ENCODE measurements at places on chromosomes 12 and 14.

DNA sequence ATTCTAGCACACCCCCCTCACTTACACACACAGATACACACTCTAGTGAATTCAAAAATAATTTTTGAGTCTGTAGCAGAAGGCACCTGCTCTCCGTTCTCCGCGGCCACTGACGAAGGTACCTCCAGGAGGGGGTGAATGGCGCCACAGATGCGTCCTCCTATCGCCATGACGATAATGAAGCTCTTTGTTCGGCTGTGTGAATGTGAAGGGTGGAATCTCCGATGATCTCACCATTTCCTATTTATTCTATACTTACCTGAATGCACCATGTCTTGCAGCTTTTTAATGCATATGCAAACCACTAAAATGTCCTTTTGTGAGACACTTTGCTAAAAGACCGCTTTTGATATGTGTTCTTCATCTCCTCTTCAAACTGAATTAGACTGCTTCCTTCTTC, 162.7 kb downstream of the EGLN3 start:
- no peak for DNase-seq

- no peak for DNase-seq
Observed at GRCh38 chr12:14431975-14432374, 66.5 kb downstream of the ATF7IP start.

GRCh38 chr12:42482041-42482747, 107.4 kb downstream of the PRICKLE1 start:
- peak; percentile 56 for DNase-seq

GRCh38 chr14:24095271-24096068, 1.4 kb downstream of the PCK2 start:
- DNase-seq, result peak; percentile 44

- no peak for DNase-seq
Observed at GRCh38 chr14:73748858-73749357, 34.7 kb upstream of the PNMA1 start.

GRCh38 chr12:123131879-123132402, 18.9 kb downstream of the PITPNM2 start:
- DNase-seq, result no peak

- no peak for DNase-seq
Observed at GRCh38 chr12:109925185-109925840, 25.2 kb downstream of the TCHP start.

DNA sequence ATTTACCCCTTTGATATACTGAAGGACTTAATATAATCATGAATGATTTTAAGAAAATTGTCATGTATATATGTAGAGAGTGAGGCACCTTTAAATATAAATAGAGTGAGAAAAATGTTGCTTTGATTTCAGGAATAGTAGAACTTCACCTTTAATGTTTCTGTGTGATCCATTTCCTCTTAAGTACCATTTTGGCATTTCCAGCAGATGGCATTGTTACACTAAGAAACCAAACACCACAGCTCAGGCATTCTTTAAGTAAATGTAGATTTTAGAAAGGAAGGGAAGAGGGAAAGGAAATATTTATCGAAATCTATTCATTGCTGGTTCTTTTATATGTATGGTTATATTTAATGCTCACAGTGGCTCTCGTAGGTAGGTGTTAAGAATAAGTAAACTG, 556.7 kb upstream of the FBXO33 start:
- DNase-seq, result no peak

DNA sequence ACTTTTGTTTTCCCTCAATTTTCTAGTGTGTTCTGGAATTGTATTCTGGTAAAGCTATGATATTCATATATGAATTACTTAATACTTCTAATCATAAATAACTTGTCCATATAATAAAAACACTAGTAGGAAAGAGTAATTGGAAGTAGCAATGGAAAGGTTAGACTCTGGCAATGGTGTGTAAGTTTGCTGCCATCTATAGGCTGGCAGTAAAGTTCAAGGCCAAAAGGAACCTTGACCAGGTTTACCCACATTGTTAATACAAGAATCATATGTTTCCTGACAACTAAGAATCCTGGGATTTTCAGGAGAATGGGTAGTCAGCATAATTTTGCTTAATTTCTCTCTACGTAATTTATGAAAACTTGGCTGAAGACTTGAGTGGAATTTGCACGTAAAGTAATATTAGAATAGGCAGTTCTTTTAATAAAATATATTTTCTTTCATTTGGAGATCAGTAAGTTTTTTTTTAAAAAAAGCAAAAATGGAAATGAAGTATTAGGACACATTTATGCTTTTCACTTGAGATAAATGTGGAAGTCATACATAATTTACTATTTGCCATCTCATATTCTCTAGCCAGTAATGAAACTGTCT, 926.7 kb downstream of the GALC start:
- DNase-seq, result peak; percentile 4

GRCh38 chr12:52708010-52708409, 4.7 kb upstream of the KRT77 start:
- DNase-seq, result no peak

DNA sequence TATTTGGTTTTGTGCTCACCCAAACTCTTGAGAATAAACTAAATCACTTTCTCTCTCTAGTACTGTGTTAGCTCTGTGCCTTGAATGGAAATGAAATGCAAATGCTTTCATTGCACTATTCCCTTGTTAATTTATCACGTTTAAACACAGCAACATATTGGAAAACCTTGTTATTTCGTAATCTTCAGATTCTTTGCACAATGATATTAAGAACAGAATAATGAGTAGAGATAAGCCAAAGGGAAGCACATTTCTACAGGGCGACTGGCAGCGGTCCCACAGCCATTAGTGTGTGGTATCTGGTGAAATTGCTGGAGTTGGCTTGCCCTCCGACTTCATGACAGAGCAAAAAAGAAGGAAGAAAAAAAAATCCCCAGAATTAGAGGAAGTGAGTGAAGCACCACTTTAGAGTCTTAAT, 166.1 kb upstream of the E2F7 start:
- DNase-seq, result peak; percentile 55

GRCh38 chr14:92595267-92595666, 81.7 kb downstream of the RIN3 start:
- no peak for DNase-seq

GRCh38 chr14:23539248-23540140, 12.1 kb downstream of the ZFHX2 start:
- DNase-seq, result peak; percentile 28

DNA sequence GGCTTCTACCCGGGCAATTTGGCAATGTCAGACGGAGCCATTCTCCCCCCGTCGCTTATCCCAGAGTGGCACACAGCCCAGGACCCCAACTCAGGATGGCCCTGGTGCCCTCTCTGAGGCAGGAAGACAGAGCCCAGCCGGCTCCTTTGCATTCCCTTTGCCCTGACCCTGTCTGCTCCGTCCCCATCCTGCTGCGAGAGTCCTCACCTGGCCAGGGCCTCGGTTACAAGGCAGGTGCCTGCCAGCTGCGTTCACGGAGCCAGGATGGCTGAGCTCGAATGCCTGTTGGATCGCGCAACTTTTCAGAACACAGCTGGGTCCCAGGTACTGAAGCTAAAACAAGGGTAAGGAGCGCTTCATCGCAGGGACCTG, 18.6 kb downstream of the LRTM2 start:
- DNase-seq, result no peak

DNA sequence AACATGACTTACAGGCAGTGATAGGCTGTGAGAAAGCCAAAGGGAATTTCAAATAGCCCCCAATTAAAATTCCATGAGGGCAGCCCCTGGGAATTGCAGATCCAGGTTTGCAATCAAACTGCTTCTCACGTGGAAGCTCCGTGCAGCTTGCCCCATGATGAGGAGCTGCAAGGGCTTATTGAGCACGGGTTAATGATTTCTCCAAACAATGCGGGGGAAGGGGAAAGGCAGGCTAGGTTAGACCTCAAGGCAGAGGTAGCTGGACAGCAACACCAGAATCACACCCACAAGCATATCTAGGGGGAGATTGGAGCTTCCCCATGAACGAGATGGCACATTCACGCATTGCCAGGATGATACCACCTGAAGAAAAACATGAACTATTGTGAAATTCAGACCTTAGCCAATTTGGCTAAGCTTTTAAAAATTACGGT, 5.0 kb upstream of the DUSP6 start:
- DNase-seq, result no peak

DNA sequence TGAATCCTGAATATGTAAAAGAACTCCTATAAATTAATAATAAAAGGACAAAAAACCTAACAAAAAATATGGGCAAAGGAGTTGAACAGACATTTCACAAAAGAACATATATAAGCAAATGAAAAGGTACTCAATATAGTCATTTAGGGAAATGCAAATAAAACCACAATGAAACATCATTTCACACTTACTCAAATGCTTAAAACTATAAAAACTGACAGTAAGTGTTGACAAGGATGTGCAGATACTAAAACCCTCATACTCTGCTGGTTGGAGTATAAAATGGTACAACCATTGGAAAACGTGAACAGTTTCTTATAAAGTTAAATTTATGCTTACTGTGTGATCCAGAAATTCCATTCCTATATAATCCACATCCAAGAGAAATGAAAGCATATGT, 247.1 kb downstream of the GXYLT1 start:
- no peak for DNase-seq

GRCh38 chr12:84079626-84080025, 833.0 kb downstream of the SLC6A15 start:
- peak; percentile 13 for DNase-seq

DNA sequence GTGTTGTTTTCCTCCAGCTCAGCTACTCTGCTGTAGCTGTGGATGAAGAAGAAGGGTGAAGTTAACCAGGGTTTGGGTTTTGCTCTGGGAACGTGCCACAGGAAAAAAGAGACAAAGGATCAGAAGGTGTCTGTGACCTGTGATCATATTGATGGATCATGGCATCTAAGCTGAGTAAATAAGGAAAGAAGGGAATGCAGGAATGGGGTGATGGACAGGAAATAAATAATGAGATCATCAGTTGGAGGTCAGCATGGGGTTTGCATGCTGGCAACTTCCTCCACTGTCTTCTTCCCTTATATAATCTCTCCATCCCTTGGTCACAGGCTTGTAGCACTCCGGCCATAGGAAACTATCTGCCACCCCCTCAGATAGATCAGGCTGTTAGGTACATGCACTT, 430.3 kb upstream of the PDE3A start:
- no peak for DNase-seq

GRCh38 chr14:93803408-93804318, 15.4 kb upstream of the PRIMA1 start:
- no peak for DNase-seq

- DNase-seq, result no peak
Observed at GRCh38 chr12:95942101-95942523, 302 bp downstream of the CCDC38 start.

DNA sequence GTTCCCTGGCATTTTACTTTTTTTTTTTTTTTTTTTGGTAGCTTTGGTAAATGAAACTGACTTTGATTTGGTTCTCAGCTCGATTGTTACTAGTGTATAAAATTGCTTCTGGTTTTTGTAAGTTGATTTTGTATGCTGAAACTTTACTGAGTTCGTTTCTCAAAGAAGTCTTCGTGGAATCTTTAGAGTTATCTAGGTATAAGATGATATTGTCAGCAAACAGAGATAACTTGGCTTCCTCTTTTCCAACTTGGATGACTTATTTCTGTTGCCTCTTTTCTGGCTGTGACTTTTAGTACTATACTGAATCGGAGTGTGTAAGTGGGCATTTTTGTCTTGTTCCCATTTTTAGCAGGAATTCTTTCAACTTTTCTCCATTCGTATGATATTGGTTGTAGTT, 28.1 kb downstream of the USP15 start:
- no peak for DNase-seq

- peak; percentile 69 for DNase-seq
Observed at GRCh38 chr14:24734917-24735500, 101.0 kb upstream of the GZMB start.

- DNase-seq, result no peak
Observed at GRCh38 chr12:48420039-48420775, 52.2 kb upstream of the ANP32D start.

GRCh38 chr12:95214466-95214865, 2.8 kb downstream of the FGD6 start:
- no peak for DNase-seq

- no peak for DNase-seq
Observed at GRCh38 chr12:57239587-57240065, 10.1 kb downstream of the SHMT2 start.

GRCh38 chr12:24977060-24977459, 28.2 kb upstream of the BCAT1 start:
- no peak for DNase-seq

- peak; percentile 59 for DNase-seq
Observed at GRCh38 chr12:68612202-68612601, 1.5 kb downstream of the RAP1B start.

GRCh38 chr12:13372386-13372785, 175.9 kb downstream of the EMP1 start:
- no peak for DNase-seq

DNA sequence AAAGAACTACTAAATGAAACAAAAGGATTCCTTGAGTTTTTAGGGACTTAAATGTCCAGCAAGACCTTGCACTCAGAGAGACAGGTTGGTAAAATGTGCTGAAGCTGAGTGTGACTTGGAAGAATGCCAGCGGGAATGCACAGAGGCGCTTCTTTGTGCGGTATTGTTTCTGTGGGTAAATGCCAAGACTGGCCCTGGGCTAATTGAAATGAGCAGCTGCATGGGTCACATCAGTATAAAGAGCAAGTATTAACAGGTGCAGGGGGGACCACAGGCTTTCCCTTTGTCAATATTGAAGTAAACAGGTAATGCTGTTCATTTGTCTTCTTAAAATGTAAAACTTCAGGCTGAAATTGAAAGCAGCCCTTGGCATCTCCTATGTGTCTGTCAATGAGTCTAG, 74.3 kb downstream of the LMO3 start:
- no peak for DNase-seq

DNA sequence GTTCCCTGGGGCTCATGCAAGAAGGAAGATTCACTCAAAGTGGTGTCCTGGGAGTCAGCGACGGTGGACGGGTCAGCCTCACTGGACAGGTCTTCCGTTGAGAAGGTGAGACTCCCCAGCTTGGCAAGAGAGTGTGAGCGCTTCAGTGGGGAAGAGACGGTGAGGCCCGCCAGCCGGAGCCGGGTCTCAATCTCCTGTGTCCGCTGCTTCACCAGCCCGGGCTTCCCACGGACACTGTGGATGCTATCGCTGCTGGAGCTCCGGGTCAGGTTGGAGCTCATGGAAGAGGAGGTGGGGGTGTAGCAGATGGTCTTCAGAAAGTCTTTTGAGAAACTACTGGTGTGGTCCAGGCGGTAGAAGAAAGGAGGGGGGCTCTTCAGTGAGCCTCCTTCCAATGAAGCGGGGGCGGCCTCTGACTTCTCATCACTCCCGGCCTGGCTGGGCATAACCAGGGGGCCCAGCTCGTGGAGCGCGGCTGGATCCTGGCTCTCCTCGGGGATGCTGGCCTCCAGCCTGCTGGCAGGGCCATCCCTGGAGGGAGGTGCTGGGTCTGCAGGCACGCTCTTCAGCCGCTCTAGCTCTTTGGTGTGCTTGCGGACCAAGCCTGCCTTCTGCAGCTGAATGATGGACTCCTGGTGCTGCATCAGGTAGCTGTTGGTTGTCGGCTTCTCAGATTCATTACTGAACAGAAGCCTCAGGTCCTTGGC, 56.9 kb upstream of the CORO1C start:
- no peak for DNase-seq

Data from IMR-90 (cell line).